HAP-1 (cell line): ENCODE measurements at places on chromosomes 16 and 17.

DNA sequence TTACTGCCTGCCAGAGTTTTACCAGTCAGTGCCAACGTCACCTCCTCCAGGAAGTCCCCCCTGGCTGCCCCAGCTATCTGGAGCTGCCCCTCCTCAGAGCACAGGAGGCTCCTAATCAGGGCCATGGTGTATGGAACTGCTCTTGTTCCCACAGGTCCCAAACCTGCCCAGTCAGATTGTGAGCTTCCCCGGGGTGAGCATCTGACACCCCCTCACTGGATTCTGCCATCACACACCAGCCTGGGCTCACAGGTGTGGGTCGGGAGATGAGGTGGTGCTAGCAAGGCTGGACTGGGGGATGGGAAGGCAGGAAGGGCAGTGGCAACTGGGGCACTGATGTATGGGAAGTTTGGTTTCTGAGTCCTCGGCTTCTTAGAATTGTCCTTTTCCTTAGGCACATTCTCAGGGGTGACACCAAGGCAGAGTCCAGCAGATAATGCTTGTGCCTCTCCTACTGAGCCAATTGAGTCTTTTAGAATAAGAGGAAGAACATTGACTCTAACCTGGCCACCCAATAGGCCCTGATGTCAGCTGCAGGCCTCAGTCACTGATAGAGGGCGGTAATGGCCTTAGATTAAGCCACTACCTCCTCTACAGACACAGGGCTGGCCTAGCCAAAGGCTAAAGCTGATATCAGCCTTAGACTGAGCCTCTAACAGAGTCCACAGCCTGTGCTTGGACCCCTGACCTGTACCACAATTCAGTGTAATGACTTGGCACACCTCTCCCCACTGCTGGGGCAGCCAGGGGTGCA lies 107.9 kb downstream of the WSCD1 start:
- DNase-seq: no peak

- DNase-seq: no peak
Measured at GRCh38 chr17:44147812-44148211, 6.1 kb downstream of the HROB start.

DNA sequence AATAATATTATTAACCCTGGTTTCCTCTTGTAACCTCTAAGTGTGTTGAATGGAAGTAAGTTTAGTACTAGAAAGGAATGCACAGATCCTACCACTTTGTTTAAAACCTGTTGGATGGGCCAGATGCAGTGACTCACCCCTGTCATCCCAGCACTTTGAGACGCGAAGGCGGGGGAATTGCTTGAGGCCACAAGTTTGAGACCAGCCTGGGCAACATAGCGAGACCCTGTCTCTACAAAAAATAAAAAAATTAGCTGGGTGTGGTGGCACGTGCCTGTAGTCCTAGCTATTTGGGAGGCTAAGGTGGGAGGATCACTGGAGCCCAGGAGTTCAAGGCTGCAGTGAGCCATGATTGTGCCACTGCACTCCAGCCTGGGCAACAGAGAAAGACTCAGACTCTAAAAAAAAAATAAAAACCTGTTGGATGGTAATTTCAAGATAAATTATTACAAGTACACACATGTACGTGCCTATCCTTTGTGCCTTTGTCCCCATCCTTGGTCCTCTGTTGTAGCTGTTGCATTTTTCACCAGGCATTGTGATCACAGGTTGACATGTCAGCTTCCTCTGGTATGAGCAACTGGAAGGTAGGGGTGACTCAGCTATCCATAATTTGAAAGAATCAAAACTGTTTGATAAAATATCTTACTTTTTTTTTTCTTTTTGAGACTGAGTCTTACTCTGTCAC lies 30.7 kb upstream of the METTL9 start:
- no peak for DNase-seq

DNA sequence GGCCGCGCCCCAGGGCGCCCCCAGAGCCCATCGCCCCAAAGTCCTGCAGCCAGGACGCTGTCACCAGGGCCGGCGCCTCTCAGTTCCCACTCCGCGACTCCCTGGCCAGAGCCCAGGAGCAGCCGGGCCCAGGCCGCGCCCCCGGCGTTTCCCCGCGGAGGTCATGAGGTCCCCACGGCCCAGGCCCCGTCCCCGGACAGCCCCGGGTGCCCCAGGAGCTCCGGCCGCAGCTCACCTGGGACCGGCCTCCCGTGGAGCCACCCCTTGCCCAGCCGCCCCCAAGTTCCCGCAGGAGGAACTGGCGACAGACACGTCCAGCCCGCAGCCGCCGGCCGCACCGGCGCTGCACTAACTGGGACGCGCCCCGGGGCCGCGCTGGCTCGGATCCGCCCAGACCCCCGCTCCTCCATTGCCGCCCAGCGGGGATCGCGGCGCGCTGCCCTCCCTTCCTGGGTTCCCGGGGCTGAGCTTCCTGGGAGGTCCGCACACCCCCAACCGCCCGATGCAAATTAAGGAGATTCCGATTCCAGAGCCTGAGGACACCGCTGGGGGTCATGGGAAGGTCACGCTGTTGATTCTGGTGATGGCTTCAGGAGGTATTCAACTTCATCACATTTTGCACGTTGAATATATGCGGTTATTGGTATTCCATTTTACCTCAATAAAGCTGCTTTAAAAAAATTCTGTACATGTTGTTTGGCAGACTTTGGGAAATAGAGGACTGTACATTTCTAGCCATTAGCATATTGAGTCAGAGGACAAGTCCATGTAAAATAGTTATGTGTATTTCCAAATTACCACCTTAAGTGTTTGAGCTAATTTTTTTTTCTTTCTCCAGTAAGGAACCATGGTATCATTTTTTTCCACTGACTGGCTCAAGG lies 9.9 kb downstream of the AHSP start:
- DNase-seq: no peak

GRCh38 chr16:12090151-12090530 lies 113.6 kb downstream of the SNX29 start:
- DNase-seq: no peak

DNA sequence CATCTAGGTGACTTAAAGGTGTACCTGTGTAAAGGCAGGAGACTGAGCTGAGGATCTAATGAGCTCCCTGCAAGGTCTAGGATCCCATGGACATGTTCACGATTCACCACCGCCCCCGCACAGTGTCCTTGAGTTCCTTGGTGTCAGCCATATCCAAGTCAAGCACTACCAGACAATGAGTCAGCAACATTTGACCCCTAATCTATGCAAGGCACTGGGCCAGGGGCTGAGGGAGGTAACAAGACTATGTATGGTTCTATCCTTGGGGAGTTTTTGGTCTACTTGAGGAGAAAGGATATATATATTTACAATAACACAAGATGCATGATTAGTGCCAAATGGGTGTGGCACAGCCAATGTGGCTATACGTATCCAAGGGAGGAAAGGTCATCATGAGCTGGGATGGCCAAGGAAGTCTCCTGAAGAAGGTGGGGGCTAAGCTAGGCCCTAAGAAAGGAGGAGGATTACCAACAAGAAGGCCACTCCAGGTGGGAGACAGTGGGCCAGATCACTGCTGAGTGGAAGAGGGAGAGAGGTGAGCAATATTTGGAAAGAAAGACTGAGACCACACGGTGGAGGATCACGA lies 35.0 kb downstream of the ITGB3 start:
- no peak for DNase-seq

- no peak for DNase-seq
Measured at GRCh38 chr16:30982548-30983288, 2.3 kb upstream of the HSD3B7 start.

- no peak for DNase-seq
Measured at GRCh38 chr17:12118617-12119016, 97.9 kb downstream of the MAP2K4 start.
